ENCODE measurements at places on chromosomes 13 and 19.

DNA sequence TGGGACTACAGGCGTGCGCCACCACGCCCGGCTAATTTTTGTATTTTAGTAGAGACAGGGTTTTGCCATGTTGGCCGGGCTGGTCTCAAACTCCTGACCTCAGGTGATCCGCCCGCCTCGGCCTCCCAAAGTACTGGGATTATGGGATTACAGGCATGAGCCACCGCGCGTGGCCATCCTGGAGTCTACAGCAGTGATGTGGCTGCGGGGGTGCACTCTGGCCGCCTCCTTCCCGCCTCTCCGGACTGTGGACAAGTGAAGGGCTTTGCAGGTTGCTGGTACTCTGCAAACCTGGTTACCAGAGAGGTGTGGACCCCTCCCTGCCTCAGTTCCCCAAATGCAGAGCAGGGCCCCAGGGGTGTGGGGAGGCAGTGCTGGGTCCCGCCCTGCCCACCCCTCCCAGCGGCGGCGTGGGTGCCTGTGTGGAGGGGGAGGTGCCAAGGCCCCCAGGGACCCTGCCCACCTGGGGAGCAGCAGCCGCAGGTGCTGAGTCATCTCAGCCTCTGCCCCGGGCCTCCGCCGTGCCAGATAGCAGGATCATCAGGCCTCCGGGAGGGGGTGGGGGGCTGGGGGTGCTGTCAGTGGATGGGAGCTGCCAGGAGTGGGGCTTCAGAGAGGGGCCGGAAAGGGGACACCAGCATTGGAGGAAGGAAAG is 23.1 kb downstream of the ARID3A start:
- no peak for DNase-seq

DNA sequence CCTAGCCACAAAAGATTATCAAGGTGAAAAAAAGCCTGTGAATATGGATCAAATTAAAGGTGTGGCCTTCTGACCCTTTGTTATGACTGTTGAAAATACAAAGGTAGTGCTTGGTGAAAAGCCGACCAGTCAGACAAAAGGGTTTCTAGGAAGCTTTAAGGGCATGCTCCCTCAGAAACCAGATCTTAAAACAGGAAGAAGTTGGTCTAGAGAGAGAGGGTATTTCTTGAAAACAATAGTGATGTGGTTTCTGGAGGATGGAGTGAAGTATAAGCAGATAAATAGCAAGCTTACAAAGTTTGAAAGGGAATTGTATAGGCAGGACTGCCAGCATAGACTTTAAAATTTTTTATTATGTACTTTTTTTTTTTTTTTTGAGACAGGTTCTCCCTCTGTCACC is 5.0 kb upstream of the EID2 start:
- no peak for DNase-seq

GRCh38 chr19:10936661-10937084 is 8.1 kb downstream of the TIMM29 start:
- DNase-seq, result no peak

DNA sequence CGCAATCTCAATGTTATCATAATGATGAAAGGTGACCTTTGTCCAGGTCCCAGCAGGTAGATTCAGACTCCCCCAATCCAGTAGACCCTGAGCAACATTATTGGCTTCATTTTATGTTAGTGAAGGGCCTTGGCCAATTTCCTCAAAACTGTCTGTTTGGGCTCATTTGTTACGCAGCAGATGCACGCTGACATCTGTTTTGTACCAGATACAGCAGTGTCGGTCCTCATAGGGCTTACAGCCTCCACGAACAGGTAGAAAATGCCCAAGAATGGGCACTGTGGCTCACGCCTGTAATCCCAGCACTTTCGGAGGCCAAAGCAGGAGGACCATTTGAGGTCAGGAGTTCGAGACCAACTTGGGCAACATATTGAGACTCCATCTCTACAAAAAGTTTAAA is 13.1 kb upstream of the NMRK2 start:
- DNase-seq, result no peak

GRCh38 chr13:113204378-113204734 is 4.1 kb downstream of the PCID2 start:
- DNase-seq, result no peak

- DNase-seq, result no peak
These were observed 114.1 kb upstream of the SOX1 start for GRCh38 chr13:111952814-111953213.

- DNase-seq, result no peak
These were observed 76.8 kb downstream of the FREM2 start for GRCh38 chr13:38763446-38764381.

DNA sequence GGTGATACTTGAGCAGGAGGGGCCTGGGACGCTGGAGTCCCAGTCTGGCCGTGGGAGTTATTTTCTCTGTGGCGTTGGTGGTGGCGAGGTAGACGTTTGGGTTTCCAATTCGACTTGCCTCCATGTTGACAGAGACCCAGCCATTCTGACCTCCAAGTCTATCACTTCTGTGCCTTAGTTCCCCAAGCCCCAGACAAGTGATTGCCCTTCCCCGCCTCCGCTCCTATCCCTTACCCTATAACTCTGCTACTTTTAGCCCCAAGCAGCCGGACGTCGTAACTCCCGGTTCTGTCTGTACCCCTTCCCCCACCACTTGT is 549 bp downstream of the TIMM50 start:
- no peak for DNase-seq

GRCh38 chr13:105232439-105232838 is 1303.0 kb downstream of the EFNB2 start:
- DNase-seq, result no peak

GRCh38 chr19:44232867-44233266 is 20.5 kb downstream of the ZNF227 start:
- no peak for DNase-seq

DNA sequence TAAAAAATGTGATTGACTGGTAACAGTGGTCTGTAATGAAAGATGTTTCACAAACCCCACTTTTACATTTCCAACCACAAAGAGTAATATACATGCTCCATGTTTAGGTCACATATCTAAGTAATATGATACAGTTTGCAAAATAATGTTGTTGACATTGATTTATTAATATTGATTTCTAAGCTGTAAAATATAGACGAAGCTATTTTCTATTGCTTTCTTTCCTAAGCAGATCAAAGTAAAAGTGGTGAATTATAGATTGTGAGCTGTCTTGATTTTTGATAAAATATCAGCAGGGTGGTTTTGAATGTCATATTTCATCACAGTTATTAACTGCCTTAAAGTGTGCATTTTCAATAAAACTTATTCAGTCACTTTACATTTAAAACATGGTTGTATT is 2292.8 kb downstream of the PCDH9 start:
- no peak for DNase-seq

GRCh38 chr13:113162783-113163685 is 4.6 kb downstream of the PROZ start:
- DNase-seq, result no peak

DNA sequence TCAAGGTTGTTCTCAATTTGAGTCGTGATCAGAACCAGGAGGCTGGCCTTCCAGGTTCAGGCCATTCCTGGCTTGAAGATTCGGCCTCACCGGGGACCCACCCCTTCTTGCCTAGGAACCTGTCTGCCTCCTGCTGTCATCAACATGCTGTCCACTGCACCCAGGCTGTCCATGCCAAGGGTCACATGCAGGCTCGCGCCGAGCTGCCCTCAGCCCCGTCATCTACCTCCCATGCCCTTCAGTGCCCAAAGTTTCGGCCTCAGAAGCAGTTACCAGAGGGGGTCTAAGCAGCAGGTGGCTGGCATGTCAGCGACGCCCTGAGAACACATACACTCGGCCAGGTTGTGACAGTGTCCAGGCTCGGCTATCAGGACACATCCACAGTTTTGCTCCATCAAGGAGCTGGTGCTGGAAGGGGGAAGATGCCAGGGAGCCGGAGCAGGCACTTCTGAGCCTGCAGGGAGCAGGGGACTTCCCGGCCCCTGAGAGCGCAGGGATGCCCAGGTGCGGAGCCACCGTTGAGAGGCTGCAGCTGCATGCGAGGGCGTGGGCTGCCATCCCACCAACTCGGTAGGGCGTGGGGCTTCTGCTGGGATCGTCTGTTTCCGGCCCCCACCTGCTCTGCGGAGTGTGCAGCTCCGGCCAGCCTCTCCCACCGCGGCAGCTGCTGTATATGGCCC is 590.9 kb upstream of the SLITRK5 start:
- no peak for DNase-seq

- DNase-seq, result no peak
These were observed 25.7 kb downstream of the VRK3 start for GRCh38 chr19:49999371-50000010.

DNA sequence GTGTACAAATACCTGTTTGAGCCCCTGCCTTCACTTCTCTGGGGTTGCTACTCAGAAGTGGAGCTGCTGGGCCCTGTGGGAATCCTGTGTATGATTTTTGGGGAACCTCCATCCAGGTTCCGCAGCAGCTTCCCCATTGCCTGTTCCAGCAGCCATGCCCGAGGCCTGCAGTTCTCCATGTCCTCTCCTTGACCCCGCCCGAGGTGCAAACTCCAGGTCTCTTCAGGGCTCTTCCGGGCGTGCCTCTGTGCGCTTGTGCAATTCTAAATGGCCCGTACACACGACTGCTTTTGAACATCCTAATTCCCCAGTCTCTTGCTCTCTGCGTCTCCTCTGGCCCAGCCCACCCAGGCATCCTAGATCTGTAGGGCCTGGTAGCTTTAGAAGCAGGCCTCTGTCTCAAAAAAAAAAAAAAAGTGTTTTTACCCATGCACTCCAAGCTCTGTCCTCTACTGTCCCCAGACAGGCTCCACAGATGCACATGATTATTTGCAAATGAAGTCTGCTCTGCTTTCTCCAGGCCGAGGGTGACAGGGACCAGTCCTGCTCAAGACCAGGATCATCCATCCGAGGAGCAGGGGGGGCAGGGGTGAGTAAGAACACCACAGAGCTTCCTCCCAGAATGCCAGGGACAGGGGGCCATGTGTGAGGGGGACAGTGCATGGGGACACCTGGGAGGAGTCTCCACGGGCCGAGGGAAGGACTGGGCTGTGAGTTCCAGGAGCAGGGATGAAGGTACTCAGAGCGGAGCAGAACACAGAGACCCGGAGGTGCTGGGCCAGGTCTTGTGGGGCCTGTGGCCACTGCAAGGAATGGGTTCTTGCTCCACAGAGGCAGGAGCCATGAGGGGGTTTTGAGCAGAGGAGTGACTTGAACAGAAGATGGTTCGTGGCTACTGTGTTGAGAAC is 51.7 kb downstream of the SLC7A9 start:
- no peak for DNase-seq

DNA sequence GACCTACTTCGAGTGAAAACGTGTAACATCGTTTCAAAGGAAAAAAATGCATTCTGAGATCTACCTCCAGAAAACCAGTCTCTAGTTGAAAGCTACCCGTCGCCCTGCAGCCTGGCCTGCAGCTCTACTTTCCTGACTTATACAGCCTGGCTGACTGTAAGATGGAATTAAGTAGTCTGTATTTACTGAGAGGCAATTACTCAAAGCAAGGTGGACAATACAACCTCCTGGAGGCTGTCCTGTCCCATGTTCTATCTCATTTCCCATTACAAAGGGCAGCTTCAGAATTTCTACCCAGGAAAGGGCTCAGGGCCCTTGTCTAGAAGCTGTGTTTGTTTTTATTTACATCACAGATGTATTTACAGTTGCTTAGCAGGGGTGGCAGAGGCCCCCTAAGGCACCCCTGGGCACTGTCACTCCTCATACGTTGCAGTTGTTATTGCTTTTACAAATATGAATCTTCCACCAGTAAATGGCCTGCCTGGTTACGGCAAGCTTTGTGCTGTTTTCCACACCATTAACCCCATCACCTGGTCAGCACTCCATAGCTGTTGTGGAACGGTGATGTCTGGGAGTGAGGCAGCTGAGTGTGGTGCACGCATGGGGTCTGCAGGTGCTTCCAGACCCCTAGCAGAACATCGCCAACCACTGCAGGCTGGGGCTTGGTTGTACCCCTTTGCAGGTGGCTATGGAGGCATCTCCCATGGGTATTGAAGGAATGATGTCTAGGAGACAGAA is 46.3 kb upstream of the MTIF3 start:
- no peak for DNase-seq

DNA sequence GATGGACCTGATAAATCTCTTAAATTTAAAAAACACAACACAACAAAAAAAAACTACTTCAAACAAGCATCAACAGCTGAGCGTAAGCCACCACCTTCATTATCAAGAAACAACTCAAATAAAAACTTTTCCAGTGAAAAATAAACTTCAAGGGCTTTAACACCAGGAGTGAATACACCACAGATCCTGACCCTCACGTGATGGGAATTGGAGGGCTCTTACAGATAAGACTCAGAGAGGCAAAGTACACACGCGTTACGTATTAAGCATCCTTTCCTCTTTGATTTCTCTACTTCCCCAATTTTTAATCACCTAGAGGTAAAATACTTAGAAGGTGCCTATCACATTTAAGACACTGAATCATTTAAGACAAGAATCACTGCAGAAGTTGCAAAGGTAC is 573 bp upstream of the STARD13 start:
- no peak for DNase-seq

GRCh38 chr19:43784981-43785808 is 4.4 kb upstream of the KCNN4 start:
- no peak for DNase-seq

- no peak for DNase-seq
These were observed 32.0 kb downstream of the RUBCNL start for GRCh38 chr13:46355088-46355468.

- DNase-seq, result no peak
These were observed 6.1 kb downstream of the SH2D3A start for GRCh38 chr19:6761053-6761676.

DNA sequence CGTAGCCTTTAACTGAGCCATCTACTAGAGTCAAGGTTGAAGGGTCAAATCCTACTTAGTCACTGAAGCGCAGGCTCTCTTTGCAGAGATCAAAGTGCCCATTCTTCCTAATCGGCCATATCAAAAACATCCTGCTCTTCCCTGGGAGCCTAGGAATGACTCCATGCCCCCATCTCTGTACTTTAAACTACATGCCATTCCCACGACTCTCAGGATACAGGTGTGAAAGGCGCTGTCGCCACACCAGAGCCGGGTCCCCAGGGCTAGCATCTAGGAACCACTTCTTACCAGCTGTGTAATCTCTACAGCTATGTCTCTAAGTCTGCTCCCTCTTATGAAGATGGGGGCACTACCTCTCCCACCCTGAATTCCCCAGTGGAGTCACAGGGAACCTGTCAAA is 22.3 kb downstream of the IRS2 start:
- no peak for DNase-seq

GRCh38 chr19:48695743-48696352 is at the start of gene FUT2:
Gene FUT2, plus strand, starts transcription at chr19:48695971. Its CDS starts 6,986 bp downstream, at chr19:48702957.
- no peak for DNase-seq

DNA sequence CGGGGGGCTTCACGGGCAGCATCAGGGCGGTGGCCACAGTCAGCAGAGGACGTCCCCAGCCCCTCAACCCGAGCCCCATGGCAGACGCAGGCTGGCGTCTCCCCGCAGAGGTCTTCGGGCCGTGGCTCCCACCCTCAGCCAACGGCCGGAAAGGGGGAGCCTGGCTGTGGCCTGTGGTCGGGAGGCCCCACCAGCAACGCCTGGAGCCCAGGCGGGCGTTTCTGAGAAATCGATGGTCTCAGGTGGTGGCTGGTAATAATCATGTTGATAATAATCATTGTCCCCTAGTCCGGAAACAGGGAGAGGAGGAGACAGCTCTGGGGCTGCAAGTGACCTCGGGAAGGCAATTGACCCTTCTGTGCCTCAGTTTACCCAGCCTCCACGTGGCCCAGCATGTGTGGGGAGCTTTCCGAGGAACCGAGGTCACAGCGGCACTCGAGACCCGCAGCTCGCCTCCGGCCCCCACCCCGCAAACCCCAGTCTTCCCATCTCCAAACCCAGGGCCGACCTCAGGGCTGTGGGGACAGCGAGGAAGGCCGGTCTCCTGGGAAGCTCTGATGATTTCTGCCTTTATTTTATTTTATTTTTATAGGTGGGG is at the start of gene PRSS57:
TSS of gene PRSS57 (minus strand) at position 101 of the 598 bp plus-strand sequence. CDS start at position 79, 22 bp downstream.
- no peak for DNase-seq

All from stimulated activated CD8-positive, alpha-beta memory T cell treated with anti-CD3 and anti-CD28 coated beads, Interleukin-15, amount 100 ng/mL, for 24 hours (primary cell).